ENCODE measurements at places on chromosomes 6 and 20.

DNA sequence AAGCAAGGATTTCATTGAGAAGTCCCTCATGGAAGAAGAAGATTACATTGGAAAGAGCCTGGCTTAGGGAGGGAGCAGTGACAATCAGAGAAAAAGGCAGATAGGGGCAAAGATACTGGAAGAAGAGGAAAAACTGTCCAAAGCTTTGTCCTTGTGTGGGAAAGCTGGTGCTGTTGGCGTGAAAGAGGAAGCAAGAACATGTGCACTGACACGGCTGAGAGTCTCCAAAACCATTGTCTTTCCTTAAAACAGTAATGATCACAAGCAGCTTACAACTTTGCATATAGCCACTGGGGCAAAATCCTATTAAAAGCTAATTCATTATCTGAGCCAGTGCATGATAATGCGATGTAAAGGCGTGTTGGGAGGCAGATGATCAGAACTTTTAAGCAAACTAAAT is 85.1 kb upstream of the ESR1 start:
- no peak for DNase-seq

DNA sequence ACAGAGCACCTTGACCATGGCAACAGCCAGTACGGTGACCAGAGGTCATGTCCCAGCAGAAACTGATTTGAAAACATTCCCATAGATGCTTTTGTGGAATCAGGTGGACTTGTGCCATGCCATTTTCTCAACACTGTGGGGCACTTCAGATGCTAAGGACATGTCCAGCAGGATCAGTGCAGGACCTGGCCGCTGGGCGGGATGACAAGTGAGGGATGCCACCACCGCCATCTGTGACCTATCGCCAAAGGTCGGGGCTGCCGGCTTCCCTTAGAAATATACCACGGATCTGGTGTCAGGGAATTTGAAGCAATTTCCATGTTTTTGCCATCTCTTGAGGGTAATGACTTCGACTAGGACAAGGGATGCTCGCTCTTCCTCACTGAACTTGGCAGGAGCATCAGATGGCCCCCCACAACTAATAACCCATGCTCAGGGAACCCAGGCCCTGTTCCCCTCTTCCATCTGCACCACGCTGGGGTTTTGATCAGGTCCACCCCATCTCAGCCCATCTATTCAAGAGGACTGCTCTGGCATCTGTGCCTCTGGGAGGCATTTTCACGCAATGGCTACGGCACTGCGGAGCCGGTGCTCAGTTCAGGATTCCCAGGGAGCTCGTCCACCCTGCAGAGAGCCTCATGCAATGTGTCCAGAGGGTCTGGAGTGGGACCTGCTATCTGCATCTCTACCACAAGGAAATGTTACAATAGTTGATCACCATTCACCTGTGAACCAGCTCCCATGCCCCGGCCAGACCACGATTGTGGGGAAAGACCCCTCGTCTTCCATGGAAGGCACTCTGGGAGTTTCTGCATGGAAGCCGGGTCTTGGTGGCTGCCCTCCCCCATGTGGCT is 302.6 kb downstream of the TAF4 start:
- no peak for DNase-seq

- DNase-seq: no peak
Observed at GRCh38 chr6:12635813-12636212, 80.8 kb upstream of the PHACTR1 start.

DNA sequence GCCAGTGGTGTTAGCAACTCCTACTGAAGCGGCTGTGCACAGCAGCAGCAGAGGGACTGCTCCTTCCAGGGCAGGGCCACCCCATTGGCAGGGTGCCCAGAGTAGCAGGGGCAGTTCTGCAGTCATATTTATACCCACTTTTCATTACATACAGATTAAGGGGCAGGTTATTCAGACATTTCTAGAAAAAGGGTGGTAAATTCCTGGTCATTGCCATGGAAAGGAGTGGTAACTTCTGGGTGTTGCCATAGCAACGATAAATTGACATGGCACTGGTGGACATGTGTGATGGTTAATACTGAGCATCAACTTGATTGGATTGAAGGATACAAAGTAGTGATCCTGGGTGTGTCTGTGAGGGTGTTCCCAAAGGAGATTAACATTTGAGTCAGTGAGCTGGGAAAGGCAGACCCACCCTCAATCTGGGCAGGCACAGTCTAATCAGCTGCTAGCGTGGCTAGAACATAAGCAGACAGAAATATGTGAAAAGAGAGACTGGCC is 45.0 kb downstream of the IYD start:
- DNase-seq: no peak

DNA sequence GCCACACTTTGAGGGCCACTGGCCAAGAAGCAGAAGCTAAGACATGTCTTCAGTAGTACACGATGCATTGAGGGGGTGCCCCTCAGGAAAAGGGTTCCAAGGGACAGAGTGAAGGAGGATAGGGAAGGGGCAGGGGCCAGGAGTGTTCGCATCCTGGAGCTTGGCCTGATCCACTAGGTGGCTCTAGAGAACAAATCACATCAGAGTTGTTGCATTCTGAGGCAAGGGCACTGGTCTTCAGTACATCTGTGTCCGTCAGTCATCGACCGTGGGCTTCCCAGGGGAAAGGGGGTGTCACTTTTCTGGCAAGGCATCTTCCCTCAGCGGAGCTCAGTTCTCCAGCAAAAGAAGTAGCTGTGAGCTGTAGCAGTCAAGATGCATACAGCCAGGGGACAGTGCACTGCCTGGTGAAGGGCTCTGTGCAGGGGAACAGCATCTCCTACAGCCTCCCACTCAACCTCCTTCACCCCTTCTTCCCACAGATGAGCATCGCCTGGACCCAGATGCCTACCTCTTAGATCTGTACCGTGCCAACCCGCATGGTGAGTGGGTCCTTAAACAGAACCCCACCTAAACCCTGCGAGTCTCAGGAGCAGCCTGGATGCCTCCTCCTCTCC is 47.8 kb downstream of the ARHGAP40 start:
- DNase-seq: no peak

Data from NCI-H510A (cell line).